ENCODE measurements at places on chromosomes 11 and 22.
A peak's percentile ranks its signal among the peaks of the same experiment; 100 is the strongest.

DNA sequence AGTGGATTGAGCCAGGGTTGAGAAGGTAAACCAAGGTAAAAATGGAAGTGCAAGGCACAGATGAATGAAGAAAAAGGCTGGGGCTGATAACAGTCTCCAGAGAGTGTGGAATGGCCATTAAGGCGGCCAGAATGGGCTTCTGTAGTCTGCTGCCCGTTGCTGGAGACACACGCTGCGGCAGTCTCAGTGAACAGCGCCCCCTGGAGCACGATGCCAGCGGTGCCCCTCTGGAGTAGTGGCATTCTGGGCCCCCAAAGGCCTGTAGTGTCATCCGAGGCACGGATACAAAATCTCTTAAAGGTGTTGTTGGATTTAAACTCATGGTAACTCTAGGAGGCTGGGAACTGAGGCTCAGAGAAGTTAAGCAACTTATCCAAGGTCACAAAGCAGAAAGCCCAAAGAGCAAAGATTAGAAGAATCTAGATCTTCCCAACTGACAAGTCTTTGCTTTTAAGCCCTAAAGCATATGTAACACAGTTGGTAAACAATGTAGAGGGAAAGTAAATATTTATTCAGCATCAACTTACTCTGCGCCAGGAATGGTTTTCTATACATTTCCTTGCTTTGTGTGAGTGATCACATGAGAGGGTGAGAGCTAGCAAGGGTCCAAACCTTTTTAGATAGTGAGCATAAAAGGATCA lies 18.2 kb downstream of the KCNJ1 start:
- peak; percentile 60 for DNase-seq

GRCh38 chr11:93024369-93024768 lies 54.9 kb downstream of the MTNR1B start:
- no peak for DNase-seq

GRCh38 chr11:57778318-57779037 lies 16.9 kb downstream of the CTNND1 start:
- DNase-seq = no peak

- no peak for DNase-seq
Observed at GRCh38 chr11:1456176-1456575, 30.4 kb downstream of the MOB2 start.

DNA sequence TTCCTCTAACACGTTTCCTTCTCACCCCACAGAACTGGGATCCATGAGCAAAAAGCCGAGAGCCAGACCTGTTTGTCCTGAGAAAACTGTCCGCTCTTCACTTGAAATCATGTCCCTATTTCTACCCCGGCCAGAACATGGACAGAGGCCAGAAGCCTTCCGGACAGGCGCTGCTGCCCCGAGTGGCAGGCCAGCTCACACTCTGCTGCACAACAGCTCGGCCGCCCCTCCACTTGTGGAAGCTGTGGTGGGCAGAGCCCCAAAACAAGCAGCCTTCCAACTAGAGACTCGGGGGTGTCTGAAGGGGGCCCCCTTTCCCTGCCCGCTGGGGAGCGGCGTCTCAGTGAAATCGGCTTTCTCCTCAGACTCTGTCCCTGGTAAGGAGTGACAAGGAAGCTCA lies 24.0 kb downstream of the CD5 start:
- no peak for DNase-seq
